ENCODE measurements at places on chromosomes 6 and 20.

DNA sequence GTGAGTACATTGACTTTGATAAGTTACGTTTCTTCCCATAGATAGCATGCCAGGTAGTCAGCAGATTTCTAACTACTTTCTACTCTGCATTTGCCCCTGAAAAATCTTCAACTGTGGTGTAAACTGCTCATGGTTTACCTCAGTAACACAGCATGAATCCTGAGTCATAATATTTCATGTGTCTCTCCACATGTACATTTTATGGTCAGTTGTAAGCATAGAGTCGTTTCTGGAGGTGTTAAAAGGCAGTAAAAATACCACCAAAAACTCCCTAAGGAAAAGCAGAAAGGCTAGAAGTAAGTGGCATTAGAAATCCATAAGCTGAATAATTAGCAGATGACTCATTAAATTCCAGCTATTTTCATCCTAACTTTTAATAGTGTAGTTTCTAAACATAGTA, 4.1 kb upstream of the GPR63 start:
- no peak for DNase-seq

- DNase-seq, result no peak
Observed at GRCh38 chr6:157825243-157825904, 2.3 kb downstream of the SNX9 start.

DNA sequence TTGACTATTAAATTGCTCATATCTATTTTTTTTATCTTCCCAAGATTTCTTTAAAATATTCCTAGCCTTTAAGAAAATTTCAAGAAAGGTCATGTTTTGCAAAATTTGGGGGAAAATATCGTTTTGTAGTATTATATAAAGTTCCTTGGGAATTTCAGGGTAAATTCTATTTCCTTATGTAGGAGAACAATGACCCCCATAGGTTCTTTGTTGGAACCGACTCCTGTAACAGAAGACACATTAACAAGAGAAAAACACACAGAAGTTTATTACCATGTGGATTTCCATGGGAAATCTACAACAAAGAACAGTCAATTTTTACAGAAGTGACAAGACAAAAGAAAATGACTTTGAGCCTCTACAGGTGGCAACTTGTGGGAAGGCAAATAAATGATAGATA, 68.1 kb downstream of the ADGB start:
- DNase-seq, result no peak

DNA sequence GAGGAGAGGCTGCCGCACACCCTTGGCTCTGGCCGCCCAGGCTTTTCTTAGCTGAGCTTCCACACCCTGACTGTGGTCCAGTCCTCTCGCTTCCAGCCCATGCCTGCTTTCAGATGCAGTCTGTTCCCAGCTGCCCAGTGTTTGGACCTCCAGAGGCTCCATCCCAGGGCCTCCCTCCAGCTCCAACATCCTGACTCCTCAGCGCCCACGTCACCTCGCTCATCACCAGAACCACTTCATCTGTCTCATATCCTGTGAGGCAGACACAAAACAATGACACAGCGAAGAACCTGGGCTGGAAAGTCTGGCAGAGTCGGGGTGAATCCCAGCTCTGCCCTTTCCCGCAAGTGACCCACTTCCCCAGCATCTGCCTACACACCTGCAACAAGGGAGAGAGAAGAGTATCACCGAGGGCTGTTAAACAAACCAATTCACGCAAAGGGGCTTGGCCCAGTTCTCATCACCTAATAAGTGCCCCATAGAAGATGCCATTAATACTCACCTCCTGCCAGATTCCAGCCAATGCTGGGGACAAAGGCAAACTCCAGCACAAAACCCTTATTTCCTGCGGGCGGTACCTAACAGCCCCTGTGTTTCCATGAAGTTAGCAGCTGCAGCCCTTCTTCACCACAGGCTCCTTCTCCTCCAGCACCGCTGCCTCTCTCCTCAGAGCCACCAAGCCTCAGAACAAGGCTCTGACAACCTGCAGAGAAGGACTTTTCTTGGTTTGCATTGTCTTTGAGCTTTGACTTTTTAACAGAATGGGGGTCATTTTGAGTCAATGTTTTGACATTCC, 133.4 kb upstream of the CDH4 start:
- no peak for DNase-seq

GRCh38 chr6:39389484-39389767, 66.9 kb upstream of the KCNK16 start:
- no peak for DNase-seq

DNA sequence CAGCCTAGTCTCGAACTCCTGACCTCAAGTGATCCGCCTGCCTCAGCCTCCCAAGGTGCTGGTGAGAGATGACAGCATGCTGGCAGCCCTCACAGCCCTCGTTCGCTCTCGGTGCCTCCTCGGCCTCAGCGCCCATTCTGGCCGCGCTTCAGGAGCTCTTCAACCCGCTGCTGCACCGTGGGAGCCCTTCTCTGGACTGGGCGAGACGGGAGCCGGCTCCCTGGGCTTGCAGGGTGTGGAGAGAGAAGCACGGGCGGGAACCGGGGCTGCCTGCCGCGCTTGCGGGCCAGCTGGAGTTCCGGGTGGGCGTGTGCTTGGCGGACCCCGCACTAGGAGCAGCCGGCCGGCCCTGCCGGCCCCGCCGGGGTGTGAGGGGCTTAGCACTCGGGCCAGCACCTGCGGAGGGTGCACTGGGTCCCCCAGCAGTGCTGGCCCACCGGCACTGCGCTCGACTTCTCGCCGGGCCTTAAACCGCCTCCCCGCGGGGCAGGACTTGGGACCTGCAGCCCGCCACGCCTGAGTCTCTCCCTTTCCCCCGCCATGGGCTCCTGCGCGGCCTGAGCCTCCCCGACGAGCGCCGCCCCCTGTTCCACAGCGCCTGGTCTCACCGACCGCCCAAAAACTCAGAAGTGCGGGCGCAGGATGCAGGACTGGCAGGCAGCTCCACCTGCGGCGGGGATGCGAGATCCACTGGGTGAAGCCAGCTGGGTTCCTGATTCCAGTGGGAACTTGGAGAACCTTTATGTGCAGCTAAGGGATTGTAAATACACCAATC, 31.5 kb upstream of the RANBP9 start:
- DNase-seq, result no peak

GRCh38 chr6:125994670-125995488, 8.5 kb downstream of the TRMT11 start:
- no peak for DNase-seq
